ENCODE measurements at places on chromosomes 1 and 21. TPM values are rescaled to one million over a fixed set of nuclear protein-coding genes. Genes with fewer than 3 reads are reported as not detected.

MANEAL gene
- 5.9 TPM for total RNA-seq

FNDC10 gene
- total RNA-seq = 1.7 TPM

KIF26B gene
- not detected for total RNA-seq

RGSL1 gene
- total RNA-seq = not detected

ANXA9 gene
- not detected for total RNA-seq

RIMKLA gene
- 0.24 TPM for total RNA-seq

EPHB2 gene
- total RNA-seq = 10.4 TPM

SERPINC1 gene
- total RNA-seq = not detected

SLC45A1 gene
- 0.82 TPM for total RNA-seq

PMF1 gene
- total RNA-seq = 89.6 TPM

AKR1A1 gene
- 183 TPM for total RNA-seq

CPT2 gene
- 17.0 TPM for total RNA-seq

MYBPH gene
- total RNA-seq = not detected

GRCh38 chr1:218273762-218274479 lies 11.2 kb upstream of the RRP15 start:
- no peak for DNase-seq

DNA sequence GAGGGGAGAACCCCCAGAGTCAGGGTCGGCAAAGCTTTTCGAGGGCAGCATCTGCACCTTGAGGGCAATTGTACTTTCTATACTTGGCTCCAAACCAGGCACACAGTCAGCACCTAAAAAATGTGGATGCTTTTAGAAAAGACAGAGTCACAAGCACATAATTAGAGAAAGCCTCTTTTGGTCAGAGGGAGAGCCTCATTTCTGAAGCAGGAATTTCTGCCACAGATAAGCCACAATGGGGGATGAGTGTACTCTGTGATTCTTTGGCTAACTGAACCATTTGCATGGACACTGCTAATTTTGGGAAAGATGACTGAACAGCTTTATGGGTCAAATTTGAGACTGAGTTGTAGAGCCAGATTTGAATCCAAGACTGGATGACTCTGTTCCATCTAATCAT lies 635.7 kb downstream of the KIF26B start:
- no peak for DNase-seq

GRCh38 chr1:151312411-151312810 lies 14.8 kb downstream of the PI4KB start:
- no peak for DNase-seq

- DNase-seq = no peak
Measured at GRCh38 chr1:107648071-107648470, 316.9 kb downstream of the VAV3 start.

GRCh38 chr1:217181756-217182155 lies 449.1 kb downstream of the GPATCH2 start:
- DNase-seq = no peak

DNA sequence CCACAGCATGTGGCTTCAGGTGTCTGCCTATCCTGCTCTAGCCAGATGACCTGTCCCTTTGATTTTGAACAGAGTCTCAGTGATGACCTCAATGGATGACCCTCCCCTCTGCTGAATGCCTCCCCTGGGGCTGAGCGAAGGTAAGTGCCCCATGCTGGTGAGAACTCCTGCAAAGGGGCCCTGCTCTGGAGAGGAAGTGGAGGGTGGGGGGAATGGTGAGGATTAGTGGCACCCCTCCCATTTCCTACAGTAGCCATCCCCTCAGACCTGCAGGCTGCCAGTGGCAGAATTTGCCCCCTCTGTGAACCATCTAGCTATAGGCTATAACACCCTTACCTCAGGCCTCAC lies 3.7 kb upstream of the PMVK start:
- no peak for DNase-seq

GRCh38 chr1:55127827-55128343 lies 87.3 kb downstream of the USP24 start:
- DNase-seq = no peak

DNA sequence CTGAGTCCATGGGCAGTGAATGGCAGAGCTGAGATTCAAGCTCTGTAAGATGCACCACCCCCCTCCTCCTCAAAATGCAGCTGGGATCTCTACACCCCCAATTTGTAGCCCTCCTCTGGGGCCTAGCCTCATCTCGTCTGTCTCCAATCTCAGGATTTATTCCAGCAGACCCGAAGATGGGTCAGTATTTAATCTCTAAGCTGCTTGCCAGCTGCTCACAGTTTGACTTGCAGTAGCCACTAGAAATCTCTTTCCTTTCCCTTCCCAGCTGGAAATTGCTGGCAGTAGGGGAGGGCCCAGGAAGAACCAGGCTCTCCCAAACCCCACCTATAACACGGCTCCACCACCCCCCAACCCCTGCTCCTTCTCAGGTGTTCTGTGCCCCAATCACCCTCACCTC lies 1.5 kb downstream of the LACTBL1 start:
- no peak for DNase-seq

DNA sequence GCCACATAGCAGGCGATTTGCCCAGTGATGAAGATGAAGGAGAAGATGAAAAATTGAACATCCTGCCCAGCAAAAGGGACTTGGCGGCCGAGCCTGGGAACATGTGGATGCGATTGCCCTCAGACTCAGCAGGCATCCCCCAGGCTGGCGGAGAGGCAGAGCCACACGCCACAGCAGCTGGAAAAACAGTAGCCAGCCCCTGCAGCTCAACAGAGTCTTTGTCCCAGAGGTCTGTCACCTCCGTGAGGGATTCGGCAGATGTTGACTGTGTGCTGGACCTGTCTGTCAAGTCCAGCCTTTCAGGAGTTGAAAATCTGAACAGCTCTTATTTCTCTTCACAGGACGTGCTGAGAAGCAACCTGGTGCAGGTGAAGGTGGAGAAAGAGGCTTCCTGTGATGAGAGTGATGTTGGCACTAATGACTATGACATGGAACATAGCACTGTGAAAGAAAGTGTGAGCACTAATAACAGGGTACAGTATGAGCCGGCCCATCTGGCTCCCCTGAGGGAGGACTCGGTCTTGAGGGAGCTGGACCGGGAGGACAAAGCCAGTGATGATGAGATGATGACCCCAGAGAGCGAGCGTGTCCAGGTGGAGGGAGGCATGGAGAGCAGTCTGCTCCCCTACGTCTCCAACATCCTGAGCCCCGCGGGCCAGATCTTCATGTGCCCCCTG lies 3.3 kb downstream of the ZBTB18 start:
- DNase-seq = no peak

GRCh38 chr1:178503849-178504248 lies 7.1 kb upstream of the CLEC20A start:
- no peak for DNase-seq

- DNase-seq = no peak
Measured at GRCh38 chr1:13224480-13225060, 1.4 kb downstream of the PRAMEF18 start.

- no peak for DNase-seq
Measured at GRCh38 chr21:45125357-45125756, 51.0 kb downstream of the ADARB1 start.

DNA sequence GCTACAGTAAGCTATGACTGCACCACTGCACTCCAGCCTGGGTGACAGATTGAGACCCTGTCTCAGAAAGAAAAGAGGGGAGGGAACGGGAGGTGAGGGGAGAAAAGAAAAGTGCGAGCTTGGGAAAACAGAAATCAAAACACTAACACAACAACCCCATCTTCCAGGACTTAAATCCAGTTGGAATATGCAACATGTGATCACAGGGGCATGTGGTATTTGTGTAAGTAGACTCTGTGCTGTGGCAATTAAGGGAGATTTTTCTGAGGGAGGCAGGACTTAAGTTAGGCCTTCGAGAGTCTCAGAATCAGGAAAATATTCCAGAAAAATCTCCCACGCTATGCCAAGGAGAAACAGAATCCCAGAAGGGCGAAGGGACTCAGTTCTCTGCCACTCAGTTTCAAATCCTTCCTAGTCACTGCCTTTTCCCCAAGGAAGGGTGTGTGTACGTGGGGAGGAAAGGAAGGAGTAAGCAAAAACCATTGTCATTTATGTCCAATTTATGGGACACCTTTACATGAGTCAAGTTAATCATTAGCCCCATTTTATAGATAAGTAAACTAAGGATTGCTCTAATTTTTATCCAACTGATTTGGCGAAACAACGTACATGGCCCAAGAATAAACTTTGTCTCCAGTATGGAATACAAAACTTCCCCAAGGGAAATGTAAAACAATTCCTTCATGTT lies 12.3 kb downstream of the ID3 start:
- DNase-seq = no peak

DNA sequence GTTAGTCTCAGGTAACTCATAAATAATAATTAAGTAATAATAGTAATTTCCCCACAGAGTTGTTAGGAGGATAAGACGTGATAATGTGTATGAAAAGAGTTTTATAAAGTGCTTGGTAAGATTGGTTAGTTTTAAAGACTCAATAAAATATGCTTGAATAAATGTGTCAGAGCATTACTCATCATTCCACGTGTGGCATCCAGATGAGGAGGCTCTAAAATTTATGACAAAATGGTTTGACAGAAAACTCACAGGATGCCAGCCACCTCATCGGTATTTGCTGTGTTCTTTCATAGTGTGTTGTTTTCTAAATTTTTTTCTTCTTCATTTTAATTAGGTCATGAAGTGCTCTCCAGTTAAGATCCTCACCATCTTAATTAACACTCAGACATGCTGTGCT lies 19.1 kb upstream of the SPAG17 start:
- DNase-seq = no peak

GRCh38 chr1:234226113-234226818 lies 147.0 kb upstream of the COA6 start:
- peak; percentile 74 for DNase-seq

DNA sequence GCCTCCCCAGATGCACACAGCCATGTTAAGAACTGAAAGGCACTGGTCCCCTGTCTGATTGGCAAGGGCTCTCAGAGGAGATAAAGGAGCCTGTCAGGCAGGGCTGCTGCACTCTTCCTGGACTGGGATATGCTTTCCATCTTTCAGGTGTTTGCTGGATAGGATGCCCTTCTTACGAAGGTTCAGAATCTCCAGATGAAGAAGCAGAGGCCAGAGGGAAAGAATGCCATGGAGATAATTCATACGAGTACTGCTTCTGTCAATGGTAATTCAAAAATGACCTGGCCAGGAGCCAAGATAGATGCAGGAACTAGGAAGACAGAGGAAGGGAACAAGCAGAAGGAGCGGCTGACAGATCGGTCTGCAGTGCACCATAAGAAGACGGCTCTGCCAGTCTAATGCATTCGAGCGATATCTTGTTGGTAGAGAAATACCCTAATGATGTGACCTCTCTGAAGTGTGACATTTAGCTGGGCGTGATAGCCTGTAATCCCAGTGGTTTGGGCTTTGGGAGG lies 16.6 kb upstream of the ATP2B4 start:
- no peak for DNase-seq

- no peak for DNase-seq
Measured at GRCh38 chr1:117562581-117563491, 43.0 kb upstream of the TENT5C start.

- DNase-seq = peak; percentile 64
Measured at GRCh38 chr1:151716771-151717631, at the start of gene CELF3. Gene CELF3, minus strand, starts transcription at chr1:151716803. Its CDS starts 783 bp downstream, at chr1:151716020.

DNA sequence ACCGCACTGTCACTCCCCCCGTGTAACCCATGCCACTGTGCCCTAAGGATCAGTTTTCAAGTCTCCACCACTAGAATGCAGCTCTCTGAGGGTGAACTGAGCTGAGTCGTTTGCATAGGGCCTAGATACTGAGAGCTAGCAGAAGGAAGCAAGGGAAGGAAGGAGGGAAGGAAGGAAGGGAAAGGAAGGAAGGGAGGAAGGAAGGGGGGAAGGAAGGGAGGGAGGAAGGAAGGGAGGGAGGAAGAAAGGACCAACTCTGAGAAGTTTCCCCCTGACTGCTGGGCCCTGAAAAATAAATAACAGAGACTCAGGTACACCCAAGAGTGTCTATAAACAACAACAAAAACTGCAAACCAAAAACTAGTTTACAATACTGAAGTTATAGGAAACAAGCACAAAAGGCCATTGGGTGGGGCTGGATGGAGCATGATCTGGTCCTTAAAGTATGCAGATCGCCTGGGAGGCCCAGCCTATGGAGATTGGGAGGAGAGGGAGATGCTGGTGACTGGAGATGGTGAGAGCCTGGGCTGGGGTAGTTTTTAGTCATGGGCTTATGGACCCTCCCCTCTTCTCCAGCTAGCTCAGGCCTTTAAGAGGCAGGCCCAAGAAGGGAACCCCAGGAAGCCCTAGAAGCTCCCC lies 1.7 kb upstream of the MRPS15 start:
- no peak for DNase-seq

- DNase-seq = peak; percentile 66
Measured at GRCh38 chr1:230797942-230798365, 50.8 kb downstream of the CAPN9 start.

DNA sequence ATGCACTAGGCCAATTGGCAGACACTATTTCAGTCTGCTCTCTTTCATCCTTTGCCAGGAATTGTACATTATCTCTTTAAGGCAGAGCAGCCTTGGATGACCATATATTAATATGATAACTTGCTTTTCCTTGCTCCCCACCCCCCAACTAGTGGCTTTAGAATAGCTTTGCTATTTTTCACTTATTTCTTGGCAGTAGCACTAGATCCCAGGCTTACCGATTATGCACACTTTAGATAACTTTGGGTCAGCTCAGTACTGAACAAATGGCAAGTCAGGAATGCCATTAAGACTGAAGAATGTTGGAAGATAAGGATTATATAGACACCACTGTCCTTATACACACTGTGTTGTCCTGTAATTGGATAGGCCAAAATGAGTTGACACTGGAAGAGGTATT lies 146.4 kb downstream of the FGGY start:
- no peak for DNase-seq

DNA sequence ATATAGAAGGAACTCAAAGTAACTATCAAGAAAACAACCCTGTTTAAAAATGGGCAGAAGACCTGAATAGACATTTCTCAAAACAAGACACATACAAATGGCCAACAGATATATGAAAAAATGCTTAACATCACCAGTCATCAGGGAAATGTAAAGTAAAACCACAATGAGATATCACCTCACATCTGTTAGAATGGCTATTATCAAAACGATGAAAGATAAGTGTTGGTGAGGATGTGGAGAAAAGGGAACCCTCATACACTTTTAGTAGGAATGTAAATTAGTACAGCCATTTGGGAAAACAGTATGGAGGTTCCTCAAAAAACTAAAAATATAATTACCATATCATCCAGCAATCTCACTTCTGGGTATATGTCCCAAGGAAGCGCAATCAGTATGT lies 3.0 kb downstream of the CTSS start:
- no peak for DNase-seq

- no peak for DNase-seq
Measured at GRCh38 chr1:111887875-111888274, 101.6 kb downstream of the KCND3 start.

DNA sequence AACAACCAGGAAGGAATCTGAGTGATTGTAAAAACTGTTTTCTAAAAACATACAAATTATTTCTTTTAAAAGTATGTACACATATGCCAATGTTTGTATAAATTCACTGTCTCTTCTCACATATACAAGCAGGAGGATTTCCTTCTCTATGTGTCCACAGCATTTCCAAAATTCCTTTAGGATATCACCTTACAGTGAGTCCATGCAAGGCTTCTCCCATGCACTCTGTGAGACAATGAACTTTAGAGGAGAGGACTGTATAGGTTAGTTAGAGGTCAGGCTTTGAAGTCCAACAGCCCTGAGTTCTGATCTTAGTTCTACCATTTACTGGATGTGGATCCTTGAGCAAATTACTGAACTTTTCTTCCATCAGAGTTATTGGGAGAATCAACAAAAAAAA lies 34.1 kb upstream of the USH2A start:
- DNase-seq = no peak

GRCh38 chr1:50109116-50109515 lies 396 bp downstream of the ELAVL4 start:
- no peak for DNase-seq

Data from A673 (cell line).